Stimulated activated CD4-positive, alpha-beta T cell treated with anti-CD3 and anti-CD28 coated beads, Interleukin-1b, Interleukin-23, amount 100 ng/mL, for 24 hours (primary cell): ENCODE measurements at places on chromosomes 12 and 14.

DNA sequence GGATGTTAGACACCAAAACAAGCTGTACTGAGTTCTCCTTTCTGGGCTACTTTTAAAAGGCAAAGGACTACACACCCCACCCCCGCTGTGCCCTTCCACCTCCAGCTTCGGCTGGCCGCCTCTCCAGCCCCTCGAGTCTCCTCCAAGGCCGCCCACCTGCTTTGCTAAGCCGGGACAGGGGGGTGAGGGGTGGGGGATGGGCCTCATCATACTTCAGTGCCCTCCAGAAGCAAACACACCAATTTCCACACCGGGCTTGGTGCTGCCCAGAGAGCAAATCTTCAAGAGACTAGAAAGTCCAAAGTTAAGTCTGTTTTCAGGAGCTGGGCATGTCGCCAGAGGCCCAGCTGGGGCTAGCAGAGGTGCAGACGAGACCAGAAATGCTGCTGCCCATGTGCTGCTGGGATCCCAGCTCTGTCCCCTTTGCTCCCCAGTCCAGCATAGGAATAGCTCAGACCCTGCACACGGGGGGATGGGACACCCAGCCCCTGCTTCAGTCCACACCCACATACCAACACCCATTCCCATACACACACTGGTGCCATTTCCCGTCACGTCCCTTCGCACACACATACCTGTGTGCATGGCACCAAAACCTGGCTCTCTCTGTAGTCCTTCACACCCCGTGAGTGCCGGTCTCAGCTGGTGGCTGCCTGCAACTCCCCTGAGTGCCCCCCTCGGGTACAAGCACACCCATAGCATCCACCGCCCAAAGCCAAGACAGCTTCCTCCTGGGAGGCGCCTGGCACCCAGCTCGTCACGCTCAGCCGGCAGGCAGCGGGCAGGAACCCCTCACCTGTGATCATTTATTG lies 1.0 kb downstream of the SLC6A12 start:
- DNase-seq: no peak

DNA sequence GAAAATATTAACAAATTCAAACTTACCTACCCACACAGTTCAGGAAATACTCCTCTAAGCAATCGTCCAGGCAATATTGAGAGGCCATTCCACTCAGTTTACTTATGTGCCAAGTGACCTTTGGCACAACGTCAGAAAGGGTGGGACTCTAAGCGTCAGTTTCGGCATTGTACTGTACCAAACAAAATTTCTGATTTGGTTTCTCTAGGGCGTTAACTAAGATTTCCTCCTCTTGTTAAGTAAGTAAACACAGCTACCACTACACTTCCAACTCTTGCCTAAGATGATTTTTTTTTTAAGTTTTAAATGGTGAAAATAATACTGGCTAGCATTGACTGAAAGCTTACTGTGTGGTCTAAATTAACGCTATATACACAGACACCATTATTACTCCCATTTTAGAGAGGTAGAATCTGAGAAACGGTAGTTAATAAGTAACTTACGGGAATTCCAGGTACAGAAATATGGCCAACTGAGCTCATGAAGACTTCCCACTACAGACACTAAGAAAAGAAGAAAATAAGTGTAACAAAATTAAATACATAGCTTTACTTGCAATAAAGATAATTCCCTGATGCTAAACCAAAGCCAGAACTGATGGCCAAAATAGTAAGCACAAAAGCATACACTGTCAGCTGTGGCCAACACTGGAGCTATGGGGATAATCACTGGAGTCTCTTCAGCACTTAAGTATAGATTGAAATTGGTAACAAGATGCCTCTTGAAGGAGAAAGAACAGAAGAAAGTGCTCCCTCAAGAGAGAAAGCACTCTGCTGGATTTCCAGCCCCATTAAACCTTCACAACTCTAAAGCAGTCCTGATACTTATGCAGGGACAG lies 76.1 kb downstream of the EPS8 start:
- DNase-seq: no peak

GRCh38 chr14:104639885-104640548 lies 35.4 kb upstream of the TMEM179 start:
- no peak for DNase-seq

DNA sequence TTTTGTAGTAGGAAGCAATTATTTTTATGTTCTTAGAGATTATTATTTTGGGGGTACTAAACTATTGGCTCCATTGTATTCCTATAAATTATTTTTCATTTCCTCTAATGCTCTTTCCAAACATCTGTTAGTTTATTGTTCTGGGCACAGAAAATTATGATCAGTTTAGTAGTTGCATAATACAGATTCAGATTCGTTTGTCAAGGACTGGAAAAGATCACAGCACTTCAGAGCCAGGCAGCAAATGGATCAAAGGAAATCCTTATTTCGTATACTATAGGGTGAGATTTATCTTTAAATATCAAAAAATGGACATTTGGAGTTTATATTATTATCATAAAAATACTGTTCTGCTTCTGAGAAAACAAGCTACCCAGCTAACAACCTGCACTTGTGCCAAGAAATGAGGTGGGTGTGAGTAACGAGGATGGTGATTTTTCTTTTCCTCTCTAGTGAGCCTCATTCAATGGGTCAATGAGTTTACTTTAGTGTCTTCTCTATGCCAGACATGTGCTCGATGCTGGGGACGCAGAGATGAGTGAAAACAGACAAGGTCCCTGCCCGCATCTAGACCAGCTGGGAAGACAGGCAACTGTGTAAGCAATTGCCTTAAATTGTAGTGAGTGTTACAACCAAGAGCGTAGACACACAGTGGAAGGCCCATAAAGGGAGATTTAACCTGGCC lies 208.6 kb upstream of the PLXNC1 start:
- no peak for DNase-seq

GRCh38 chr14:72270147-72270727 lies 338.0 kb downstream of the RGS6 start:
- no peak for DNase-seq

GRCh38 chr14:60686865-60687264 lies 37.3 kb downstream of the SIX4 start:
- DNase-seq: no peak

DNA sequence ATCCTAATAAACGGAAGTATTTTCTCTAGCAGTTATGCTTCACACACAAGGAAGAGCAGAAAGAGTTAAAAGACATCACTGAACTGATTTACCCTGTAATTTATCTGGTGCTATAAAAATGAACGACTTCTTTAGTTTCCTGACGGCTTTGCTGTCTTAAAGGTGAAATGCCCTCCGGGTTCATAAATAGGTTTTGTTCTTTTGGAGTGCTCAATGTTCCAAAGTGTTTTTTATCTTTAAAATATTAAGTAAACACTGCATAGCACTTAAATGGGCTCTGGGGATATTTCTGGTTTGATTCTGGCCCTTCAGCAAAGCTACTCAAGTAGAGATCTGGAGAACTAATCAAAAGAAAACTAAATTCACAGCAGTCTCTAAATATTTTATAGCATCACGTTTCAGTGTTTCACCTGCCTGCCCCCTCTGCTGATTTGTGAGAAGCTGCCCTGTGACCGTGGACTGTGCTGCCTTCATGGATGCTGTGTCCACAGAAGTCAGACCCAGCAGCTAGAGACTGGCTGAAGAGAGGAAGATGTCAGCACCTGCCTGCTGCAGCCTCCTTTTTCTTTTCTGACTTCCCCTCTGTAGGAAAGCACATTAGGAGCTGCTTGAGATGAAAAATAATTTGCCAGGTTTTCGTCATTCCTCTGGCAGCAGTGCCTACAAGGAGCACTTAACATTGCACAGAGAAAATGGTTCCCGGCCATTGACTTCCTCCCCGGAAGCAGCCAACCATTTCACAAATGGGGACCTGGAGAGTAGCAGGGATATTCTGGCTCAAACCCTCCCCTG lies 205.1 kb upstream of the FSCB start:
- no peak for DNase-seq

DNA sequence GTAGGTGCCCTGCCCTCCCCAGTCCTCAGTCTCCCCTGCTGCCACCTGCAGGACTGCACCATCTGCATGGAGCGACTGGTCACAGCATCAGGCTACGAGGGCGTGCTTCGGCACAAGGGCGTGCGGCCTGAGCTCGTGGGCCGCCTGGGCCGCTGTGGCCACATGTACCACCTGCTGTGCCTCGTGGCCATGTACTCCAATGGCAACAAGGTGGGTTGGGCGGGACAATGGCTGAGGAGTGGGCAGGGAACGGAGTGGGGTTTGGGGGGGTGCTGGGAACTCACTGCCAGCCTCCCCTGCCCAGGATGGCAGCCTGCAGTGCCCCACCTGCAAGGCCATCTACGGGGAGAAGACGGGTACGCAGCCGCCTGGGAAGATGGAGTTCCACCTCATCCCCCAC lies 38.2 kb downstream of the DTX1 start:
- DNase-seq: no peak

DNA sequence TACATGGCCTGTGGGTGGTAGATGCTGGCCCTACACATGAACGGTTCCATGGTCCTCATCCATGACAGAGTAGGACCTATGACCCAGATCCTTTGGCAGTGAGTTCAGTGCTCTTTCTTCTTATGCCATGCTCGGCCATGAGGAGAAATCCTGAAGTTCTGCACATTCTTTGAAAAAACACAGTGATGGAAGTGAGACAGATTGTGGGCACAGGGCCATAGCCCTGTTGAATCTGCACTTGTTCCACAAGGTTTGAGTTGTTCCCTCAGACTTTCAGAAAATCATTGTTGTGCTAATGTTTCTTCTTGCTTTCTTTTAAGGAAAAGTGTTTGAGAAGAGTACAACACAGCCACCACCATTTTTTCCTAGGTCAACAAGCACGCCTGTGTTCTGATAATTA lies 180.0 kb downstream of the C12orf75 start:
- no peak for DNase-seq

- no peak for DNase-seq
These were observed 74.2 kb upstream of the CSRP2 start for GRCh38 chr12:76952995-76953394.

GRCh38 chr14:86013641-86014040 lies 483.7 kb downstream of the FLRT2 start:
- no peak for DNase-seq

DNA sequence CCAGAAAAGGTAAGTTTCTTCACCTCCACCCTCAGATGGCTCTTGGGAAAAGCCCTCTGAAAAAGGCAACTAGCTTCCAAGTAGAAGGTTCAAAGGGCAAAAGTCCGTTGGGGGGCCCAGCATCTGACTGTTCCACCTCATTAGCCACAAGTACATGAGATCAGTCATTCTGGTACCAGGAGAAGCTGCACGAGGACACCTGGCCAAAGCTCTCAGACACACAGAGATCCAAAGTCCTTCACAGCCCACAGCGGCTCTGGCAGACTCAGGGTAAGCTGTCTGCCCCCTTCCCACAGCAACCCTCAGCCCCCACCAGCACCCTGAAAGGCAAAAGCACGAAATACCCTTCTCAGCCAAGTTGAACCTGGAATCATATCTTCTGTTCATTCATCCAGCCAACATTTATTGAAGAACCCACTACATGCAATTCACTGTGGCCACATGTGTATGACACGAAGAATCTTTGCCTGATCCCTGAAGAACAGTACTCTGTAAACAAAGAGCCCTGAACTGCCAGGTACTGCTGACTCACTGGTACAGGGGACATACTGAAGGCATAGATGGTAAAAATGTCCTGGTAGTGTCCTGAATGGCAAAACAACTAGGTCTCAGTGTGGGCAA lies 19.0 kb downstream of the SLC7A7 start:
- DNase-seq: no peak

DNA sequence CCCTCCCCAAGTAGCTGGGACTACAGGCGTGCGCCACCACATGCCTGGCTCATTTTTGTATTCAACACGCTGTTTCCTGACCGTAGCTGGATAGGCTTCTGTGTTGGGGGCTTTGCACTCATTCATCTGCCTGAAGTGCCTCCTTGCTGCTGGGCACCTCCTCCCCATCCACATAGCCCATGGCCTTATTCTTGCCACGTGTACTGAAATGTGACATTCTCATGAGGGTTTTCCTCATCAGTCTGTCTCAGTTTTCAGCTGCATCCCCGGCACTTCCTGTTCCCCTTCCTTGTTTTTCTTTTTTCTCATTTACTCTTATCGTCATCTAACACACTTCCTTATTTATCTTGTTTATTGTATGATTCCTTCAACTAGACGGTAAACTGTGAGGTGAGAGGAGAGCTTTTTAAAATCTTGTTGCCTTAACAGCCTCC lies 36.6 kb downstream of the RCOR1 start:
- no peak for DNase-seq

GRCh38 chr14:82441270-82441669 lies 907.6 kb upstream of the SEL1L start:
- DNase-seq: no peak

DNA sequence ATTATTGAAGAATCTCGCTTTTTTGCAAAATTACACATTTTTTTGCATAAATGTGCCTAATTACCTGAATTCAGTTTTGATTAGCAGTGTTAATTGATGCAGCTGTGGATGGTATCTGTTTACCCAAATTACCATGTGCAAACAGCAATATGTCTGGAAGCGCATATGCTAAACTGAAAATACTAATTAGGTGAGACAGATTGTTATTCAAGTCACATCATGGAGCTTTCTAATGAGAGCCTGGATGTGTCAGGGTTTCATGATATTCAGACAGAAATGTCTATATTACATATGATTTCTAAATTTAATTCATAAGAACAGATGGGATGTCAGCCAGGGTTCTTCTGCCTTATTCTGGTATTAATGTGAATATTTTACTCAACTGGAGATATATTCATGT lies 74.9 kb downstream of the RMST start:
- no peak for DNase-seq

- no peak for DNase-seq
These were observed 25.5 kb upstream of the KIF26A start for GRCh38 chr14:104112609-104113571.

GRCh38 chr12:56998981-56999380 lies 7.4 kb downstream of the ZBTB39 start:
- no peak for DNase-seq

- no peak for DNase-seq
These were observed 1212.0 kb downstream of the GALC start for GRCh38 chr14:86780876-86781510.

DNA sequence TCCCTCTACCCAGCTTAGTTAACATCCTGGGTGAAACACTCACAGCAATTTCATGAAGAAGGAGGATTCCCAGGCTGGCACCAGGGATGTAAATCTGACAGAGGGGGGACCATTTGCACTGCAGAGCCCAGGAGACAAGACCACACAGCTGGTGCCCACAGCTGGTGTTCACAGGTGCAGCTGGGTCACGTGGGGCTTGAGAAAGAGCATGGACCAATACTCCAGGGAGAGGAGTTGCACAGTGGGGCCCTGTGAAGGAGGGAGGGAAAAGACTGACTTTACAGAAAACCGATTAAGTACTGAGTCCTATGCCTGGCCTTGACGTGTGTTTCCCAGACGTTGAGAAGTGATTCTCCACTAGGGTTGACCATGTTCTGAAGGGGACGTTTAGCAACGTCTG lies 1316.7 kb upstream of the TMEM132C start:
- DNase-seq: no peak
